ENCODE measurements at places on chromosomes 5 and 9. TPM values are rescaled to one million over a fixed set of nuclear protein-coding genes. Genes with fewer than 3 reads are reported as not detected.
A peak's percentile ranks its signal among the peaks of the same experiment; 100 is the strongest.

- no peaks in the 10 kb centered on the region for H3K27me3 ChIP-seq
- H3K4me3 ChIP-seq = no peak overlapping the region
- DNase-seq = no peak
- H3K36me3 ChIP-seq = no peaks in the 10 kb centered on the region
Observed at GRCh38 chr9:89743573-89744254, 138.9 kb downstream of the GADD45G start.

DNA sequence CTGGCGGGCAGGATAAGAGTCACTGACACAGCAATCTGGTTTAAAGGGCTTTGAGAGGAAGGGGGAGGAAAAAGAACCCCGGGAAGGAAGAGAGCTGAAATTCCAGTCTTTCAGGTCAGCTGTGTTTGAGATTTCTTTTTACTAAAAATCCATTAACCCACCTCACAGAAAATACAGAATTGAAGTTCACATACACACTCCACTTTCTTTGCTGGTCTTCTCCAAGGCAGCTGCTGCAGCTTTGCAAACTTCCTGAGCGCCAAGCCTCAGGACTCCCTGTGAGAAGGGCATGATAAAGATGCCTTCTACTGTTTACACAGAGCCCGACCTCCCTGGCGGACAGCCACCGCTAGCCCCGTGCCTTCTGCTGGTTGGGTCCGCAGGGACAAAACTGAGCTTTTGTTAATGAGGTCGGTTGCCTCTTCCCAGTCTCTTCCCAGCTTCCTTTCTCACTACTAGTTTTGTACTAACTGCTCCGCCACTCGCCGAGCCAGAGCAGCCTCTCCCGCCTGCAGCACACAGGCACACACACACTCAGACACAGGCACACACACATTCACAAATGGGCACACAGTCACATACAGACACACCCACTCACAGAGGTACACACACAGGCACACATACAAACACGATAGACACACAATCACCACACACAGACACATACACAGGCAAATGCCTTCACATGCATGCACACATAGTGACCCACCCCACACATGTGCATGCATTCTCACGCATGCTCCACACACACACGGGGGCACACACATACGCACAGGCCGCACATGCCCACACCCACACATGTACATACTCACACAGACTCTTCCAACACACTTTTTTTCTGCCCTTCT lies at the start of gene FREM1:
Gene FREM1, minus strand, starts transcription at position 468 of the 845 bp plus-strand sequence. CDS start 41,451 bp downstream, outside the sequence.
- no peak within 1 kb of the TSS for H3K27ac ChIP-seq
- no peaks in the 10 kb centered on the region for H3K36me3 ChIP-seq
- no peaks in the 10 kb centered on the region for H3K4me1 ChIP-seq
- peak; percentile 26 for DNase-seq
- H3K4me3 ChIP-seq = no peak within 1 kb of the TSS

- no peaks in the 10 kb centered on the region for H3K27me3 ChIP-seq
- no peak overlapping the region for H3K27ac ChIP-seq
- no peaks in the 10 kb centered on the region for H3K36me3 ChIP-seq
- peaks cover 4% of the 10 kb centered on the region for H3K4me1 ChIP-seq
- no peak for DNase-seq
- H3K4me3 ChIP-seq = no peak overlapping the region
Observed at GRCh38 chr5:172564883-172565282, 76.2 kb upstream of the NEURL1B start.

Gene FBN2
- 1.9 TPM for total RNA-seq

DNA sequence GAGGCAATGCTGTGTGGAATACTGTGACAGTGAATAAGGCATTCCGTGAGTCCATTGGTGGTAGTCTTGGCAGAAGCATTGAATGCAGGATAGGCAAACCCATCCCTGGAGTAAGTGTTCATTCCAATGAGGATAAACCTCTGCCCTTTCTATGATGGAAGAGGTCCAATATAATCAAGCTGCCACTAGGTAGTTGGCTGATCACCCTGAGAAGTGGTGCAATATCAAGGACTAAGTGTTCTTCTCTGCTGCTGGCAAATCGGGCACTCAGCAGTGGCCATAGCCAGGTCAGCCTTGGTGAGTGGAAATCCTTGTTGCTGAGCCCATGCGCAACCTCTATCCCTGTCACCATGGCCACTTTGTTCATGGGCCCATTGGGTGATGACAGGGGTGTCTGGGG lies 70.1 kb downstream of the FBXO4 start:
- no peaks in the 10 kb centered on the region for H3K27me3 ChIP-seq
- no peak overlapping the region for H3K27ac ChIP-seq
- no peaks in the 10 kb centered on the region for H3K36me3 ChIP-seq

Gene HTR4
- total RNA-seq = not detected

GRCh38 chr9:130432796-130433167 lies 12.0 kb upstream of the ASS1 start:
- H3K4me3 ChIP-seq = no peak overlapping the region
- no peak overlapping the region for H3K27ac ChIP-seq
- H3K36me3 ChIP-seq = no peaks in the 10 kb centered on the region
- no peak for DNase-seq
- no peaks in the 10 kb centered on the region for H3K27me3 ChIP-seq

- no peak overlapping the region for H3K27ac ChIP-seq
- H3K4me1 ChIP-seq = no peaks in the 10 kb centered on the region
- H3K36me3 ChIP-seq = no peaks in the 10 kb centered on the region
- H3K4me3 ChIP-seq = no peak overlapping the region
- no peaks in the 10 kb centered on the region for H3K27me3 ChIP-seq
- no peak for DNase-seq
Observed at GRCh38 chr9:131062969-131063368, 33.4 kb upstream of the AIF1L start.

DNA sequence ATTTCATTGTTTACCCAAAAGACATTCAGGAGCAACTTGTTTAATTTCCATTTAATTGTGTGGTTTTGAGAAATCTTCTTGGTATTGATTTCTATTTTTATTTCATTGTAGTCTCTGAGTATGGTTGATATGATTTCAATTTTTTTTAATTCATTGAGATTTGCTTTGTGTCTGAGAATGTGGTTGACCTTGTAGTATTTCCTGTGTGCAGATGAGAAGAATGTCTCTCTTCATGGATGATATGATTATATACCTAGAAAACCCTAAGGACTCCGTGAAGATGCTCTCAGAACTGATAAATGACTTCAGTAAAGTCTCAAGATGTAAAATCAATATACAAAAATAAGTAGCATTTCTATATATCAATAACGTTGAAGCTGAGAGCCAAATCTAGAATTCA lies 202.4 kb upstream of the CDH9 start:
- H3K36me3 ChIP-seq = no peaks in the 10 kb centered on the region
- no peak overlapping the region for H3K4me3 ChIP-seq
- H3K27ac ChIP-seq = no peak overlapping the region
- no peaks in the 10 kb centered on the region for H3K4me1 ChIP-seq
- no peak for DNase-seq
- no peaks in the 10 kb centered on the region for H3K27me3 ChIP-seq

DNA sequence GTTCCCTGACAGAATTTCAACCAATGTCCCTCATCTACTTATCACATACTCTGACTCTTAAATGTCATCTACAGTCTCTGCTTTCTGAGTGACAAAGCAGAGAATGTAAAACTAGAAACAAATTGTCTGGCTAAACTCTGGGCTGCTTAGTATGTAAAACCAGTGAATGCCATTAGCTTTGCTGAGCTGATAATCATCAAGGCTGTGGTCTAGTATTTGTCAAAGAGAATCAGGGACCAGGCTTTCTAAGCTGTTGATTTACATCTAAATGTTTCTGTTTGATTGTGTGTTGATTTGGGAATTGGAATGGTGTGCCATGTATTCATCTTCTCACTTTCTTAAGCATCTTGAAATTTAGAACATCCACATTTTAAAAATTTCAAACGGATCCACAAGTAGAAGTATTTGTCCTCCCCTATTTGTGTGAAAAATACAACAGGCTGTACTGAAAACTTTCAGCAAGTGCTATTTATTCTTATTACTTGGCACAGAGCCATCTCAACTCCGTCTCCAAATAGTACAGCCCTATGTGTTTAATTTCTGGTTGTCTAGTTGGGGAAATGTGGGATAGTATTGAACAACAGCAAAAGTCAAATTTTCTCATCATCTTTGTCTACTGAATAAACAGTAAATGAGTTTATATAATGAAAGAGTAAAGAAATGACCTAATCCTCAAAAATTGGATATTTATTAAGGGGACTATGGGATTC lies 251.5 kb downstream of the KCTD16 start:
- H3K4me3 ChIP-seq = no peak overlapping the region
- H3K36me3 ChIP-seq = no peaks in the 10 kb centered on the region
- H3K4me1 ChIP-seq = peaks cover 6% of the 10 kb centered on the region
- no peaks in the 10 kb centered on the region for H3K27me3 ChIP-seq
- no peak for DNase-seq

- peak overlapping the region; percentile 53 for H3K4me3 ChIP-seq
- peak overlapping the region; percentile 26 for H3K27ac ChIP-seq
- H3K4me1 ChIP-seq = peaks cover 22% of the 10 kb centered on the region
- no peaks in the 10 kb centered on the region for H3K27me3 ChIP-seq
- no peaks in the 10 kb centered on the region for H3K36me3 ChIP-seq
Observed at GRCh38 chr5:142325725-142326479, 1.1 kb upstream of the SPRY4 start.
